ENCODE measurements at places on chromosomes 11 and 22.
A peak's percentile ranks its signal among the peaks of the same experiment; 100 is the strongest.

DNA sequence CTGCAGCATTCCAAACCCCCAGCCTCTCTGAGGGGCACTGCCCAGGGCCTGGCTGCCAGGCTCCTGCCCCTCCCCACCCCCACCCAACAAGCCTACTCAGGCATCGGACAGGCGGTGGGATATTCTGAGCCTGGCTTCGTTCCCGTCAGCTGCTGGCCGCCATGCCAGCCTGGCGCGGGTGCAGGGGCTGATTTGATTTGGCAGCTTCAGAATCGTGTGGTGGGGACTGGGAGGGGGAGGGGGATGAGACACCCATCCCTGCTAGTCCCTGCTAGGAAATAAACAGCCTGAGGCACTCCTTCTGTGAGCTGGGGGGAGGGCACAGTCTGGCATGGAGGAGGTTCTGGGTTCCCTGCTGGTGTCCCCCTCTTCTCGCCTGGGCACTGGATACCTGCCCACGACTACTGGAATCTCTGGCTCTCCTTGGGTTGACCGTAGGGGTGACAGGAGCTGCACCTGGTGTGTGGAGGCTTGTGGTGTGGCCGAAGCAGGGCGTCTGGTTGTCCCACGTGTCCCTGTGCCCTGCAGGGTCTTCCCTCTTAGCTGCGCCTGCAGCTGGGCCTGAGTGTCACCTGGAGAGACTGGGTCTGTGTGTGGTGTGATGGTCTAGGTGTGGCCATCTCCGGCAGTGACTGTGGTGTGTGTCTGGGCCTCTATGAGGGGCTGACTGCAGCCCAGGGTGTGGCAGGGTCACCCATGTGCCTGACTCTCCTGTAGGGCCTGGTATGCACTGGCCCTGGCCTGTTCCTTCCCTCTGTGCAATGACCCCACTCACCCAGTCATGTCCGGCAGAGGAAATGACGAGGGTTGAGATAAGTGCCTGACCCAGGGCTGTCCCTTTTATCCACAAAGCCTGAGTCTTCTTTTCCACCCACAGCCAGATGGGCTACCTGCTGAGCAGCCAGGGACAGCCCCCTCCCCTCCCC is 42.2 kb downstream of the PDE2A start:
- no peak for DNase-seq

- DNase-seq = no peak
Measured at GRCh38 chr22:41320416-41321240, 19.3 kb downstream of the ZC3H7B start.

GRCh38 chr11:133828871-133829270 is 16.4 kb downstream of the SPATA19 start:
- no peak for DNase-seq

DNA sequence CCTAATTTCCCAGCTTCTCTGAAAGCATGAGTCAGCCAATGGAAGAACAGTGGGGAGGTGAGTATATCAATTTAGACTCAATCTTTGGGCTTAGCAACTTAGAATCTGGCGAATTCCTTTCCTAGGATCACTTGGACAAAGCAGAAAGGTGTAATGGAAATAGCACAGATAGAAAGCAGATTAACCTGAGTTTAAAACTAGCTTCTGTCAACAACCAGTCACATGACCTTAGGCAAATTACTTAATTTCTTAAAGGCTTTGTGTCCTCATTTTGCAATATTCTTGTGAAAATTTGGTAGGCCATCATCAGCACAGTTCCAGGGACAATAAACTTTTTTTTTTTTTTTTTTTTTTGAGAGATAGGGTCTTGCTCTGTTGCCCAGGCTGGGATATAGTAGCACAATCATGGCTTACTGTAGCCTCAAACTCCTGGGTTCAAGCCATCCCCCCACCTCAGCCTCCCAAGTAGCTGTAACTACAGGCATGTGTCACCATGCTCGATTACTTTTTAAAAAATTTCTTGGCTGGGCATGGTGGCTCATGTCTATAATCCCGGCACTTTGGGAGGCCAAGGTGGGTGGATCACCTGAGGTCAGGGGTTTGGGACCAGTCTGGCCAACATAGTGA is 40.8 kb upstream of the PCF11 start:
- DNase-seq = no peak

DNA sequence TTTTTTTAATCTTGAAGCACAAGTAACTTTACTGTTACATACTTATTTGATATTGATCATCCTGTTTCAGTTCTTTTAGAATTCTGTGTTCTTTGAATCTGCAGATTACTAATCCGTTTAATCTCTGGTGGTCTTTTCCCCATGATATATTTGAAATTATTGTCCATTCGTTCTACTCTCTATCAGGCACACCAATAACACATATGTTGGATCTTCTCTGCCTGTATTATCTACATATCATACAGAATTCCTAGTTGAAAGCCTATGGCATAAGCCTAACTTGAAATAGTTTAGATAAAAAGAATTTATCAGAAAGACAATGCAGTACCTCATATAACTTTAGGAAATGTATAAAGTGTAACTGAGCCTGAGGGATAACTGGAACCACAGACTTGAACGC is 32.6 kb downstream of the STK33 start:
- DNase-seq = no peak

- DNase-seq = no peak
Measured at GRCh38 chr11:92236856-92237255, 12.2 kb downstream of the FAT3 start.

DNA sequence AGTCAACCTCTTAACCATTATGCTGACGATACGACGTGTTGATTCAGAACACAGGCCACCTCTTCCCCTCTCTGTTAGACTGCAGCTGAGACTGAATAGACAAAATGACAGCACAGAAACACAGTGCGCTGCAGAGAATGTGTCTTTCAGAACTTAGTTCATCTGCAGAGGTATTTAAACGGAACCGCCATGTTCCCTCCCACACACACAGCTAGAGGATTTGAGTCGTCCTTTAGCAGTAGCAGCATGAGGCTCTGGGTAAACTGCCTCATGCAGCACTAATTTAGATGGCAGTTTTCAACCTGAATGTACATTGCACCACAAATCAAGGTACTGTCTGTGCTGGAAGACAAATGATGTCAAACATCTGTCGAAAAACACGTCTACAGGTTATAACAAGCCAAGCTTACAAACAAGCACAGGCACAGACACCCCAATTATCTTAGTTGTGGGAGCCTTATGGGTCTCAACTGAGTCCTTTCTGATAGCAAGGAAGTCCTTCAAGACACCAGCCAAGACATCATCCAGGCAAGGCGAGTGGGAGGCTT is 76.6 kb upstream of the LRRC4C start:
- DNase-seq = no peak

DNA sequence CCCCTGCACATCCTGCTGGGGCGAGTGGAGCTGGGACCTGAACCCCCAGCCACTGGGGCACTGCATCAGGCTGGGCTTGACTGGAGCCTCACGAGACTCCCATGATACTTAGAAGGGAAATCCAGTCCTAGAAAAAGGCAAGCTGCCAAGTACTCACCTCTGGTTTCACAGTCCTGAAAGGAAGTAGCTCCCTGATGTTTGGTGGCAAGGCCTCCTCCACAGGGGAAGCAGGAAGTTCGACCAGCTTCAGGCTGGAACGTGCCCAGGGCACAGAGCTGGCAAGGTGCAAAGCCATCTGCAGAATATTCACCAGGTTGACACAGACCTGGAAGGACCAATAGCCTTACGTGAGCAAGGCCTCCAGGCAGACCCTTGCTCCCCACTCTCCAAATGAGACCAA is 26.8 kb upstream of the NRIP3 start:
- no peak for DNase-seq

DNA sequence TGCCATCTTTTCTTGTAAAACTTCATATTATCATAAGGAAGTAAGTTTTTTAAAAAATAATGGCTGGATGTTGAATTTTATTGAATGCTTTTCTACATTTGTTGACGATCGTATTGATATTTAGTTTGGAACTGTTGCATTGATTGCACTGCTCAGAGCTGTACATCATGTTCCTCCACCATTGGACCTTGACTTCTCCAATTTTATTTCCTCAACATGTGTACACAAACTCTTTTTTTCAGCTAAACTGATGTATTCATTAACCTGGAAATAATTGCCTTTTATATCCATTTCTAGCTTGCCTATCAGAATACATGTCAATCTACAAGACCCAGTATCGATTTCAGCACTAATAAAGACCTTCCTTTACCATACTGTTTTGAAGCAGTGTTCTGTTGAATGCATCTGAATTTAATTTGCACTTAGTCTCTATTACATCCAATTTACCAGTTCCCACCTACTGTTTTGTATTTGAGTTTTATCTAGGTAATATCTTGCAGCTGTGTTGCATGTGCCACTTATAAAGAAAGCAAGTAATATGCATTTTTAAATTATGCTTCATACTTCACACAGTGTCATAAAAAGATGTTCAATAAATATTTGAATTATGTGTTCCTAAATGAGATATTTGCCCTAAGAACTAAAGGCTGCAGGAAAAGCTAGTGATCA is 5.5 kb downstream of the CEP57 start:
- DNase-seq = peak; percentile 52

- no peak for DNase-seq
Measured at GRCh38 chr11:34610324-34611041, 10.4 kb upstream of the EHF start.

GRCh38 chr11:66749091-66749490 is 20.1 kb upstream of the SPTBN2 start:
- no peak for DNase-seq

DNA sequence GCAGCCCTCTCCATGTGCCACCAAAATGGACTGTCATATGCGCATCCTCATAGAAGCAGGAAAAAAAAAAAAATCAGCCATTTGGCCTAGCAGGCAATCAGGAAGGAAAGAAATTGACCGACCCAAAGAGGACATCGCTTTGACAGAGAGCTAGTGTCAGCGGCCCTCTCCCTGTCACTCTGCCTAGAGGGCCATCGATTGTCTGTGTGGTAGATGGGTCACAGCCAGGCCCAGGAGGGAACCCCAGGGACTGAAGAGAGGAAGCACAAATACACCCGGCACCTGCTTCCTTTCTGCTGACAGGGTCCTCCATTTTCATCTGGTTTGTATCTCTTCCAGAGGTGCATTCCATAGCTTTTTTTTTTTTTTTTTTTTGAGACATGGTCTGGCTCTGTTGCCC is 21.8 kb downstream of the VPS37C start:
- DNase-seq = no peak

DNA sequence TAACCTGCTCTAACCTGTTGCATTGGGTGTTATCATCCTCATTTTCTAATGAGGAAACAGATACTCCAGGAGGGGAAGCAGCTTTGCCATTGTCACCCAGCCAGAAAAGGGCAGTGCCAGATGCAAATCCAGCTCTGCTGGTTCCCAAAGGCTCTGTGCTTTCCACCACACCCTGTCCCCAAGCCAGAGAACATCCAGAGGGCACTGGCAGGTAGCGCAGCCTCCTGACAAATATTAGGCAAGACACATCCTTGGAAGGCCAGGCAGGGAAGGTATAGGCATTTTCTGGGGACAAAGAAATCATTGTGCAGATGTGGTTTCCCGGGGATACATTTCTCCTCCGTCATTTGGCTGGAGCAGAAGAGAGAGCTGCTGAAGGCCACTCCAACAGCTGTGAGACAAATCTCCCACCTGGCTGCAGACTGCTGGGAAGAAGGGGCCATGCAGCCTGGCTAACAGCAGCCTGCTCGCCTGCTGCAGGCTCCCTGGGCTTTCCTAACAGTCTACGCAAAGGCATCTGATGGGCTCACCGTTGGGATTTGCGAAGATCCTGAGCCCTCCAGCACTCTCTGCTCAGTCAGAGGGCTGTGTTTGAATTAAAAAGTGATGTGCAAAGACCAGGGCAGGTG is 93.9 kb upstream of the PITPNB start:
- no peak for DNase-seq

- no peak for DNase-seq
Measured at GRCh38 chr22:46240506-46240905, 9.6 kb downstream of the CDPF1 start.

DNA sequence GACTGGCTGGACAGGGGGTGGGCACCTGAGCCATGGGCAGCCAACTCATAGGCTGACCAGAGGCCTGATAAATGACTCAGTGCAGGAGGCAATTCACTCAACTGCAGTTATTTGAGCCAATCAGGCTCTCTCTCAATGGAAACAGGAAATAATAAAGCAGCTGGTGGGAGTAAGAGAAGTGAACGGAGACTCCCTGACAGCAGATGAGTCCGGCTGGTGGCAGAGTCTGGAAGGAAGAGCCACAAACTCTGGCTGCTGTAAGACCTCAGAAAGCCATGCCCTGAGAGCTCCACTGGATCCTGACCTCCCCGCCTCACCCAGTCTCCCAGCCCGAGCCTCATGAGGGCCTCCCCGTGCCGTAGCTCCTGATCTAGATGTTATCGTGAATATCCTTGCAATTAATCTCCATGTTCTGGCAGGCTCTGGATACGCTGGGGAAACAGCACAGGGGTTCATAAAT is 69.8 kb downstream of the TRIM29 start:
- no peak for DNase-seq

- no peak for DNase-seq
Measured at GRCh38 chr11:95762534-95762933, 27.0 kb downstream of the FAM76B start.

DNA sequence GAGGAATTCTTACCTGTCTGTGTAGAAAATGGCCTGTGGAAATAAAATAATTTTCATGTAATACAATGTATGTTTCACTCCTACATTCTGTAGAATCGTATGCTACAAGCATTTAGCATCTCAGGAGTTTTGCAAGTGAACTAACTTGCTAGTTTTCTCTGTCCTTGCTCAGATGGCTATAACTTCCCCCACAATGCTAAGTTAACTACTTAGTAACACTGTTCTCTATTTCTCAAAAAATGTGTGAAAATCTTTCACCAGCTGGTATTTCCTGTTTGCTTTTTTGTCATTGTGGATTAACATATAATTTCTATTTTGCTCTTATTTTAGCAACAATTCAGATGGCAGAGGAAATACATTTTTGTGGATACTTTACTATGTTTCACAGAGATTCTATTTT is 4.4 kb downstream of the OR4S2 start:
- DNase-seq = no peak

- DNase-seq = no peak
Measured at GRCh38 chr22:37752189-37753087, 55.3 kb upstream of the GCAT start.

DNA sequence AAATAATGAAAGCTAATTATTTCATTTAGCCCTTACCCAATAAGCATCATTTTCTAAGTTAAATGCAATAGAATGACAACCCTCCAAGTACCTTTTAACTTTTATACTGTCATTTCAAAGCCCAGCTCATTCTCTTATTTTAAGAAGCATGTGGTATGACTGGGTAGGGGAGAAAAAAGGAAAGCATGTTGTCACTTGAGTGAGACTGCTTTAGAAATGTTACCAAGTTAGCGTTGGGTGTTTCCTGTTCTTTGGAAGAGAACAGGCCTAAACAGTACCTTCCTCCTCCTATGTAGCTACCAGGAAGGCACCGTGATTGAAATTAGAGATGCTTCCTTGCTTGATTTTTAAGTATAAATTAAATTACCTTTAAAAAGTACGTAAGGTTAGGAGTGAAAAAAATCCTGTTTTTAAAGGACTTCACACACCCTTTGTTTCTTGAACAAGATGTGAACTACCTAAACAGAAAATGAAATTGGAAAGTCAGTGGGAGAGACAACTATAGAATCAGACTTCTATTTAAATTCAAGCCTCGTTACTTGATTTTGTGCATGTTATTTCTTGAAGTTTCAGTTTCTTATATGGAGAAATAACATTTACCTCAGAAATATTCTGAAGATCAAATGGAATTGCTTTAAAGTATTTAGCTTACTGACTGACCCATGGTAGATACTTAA is 741 bp upstream of the CNTF start:
- DNase-seq = no peak

GRCh38 chr22:42313804-42314581 is 43.5 kb upstream of the TCF20 start:
- DNase-seq = peak; percentile 93
